ENCODE measurements at places on chromosomes 7 and 10.

- no peak overlapping the region for H3K4me3 ChIP-seq
- peaks cover 3% of the 10 kb centered on the region for H3K27me3 ChIP-seq
- no peak for DNase-seq
- H3K4me1 ChIP-seq = no peaks in the 10 kb centered on the region
- no peaks in the 10 kb centered on the region for H3K36me3 ChIP-seq
Measured at GRCh38 chr10:30494558-30494957, 60.6 kb downstream of the MAP3K8 start.

DNA sequence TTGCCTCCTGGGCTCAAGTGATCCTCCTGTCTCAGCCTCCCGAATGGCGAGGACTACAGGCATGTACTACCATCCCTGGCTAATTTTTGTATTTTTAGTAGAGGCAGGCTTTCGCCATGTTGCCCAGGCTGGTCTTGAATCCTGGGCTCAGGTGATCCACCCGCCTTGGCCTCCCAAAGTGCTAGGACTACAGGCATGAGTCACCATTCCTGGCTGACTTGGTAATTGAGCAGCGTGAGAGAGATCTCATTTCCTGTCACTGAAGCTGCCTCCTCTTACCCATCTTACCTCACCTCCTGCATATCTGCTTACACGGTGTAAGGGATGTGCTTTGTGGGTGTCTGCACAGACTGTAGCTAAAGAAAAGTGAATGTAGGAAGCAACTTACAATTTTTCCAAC lies 9.7 kb downstream of the IFIT3 start:
- H3K27ac ChIP-seq = no peak overlapping the region
- DNase-seq = no peak
- H3K36me3 ChIP-seq = peaks cover 32% of the 10 kb centered on the region
- H3K27me3 ChIP-seq = no peaks in the 10 kb centered on the region

DNA sequence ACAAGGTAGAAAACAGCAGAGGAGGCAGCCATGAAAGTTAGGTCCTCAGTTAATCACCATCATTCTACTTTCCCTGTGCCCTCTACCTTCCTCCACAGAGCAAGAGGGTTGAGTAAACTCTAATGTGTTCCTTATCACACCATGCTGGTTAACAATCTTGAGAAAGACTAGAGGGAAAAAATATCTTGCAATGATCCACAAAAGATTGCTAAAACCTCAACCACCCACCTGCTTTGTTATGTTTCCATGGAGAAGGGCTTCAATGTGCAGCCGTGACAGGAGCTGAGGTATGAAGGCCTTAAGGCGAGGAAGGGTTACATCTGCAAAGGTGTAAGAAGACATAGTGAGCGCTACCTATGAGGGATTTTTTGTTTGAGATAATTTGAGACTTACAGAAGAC lies 103.9 kb downstream of the IDE start:
- no peak overlapping the region for H3K4me3 ChIP-seq
- DNase-seq = no peak
- H3K4me1 ChIP-seq = no peaks in the 10 kb centered on the region
- H3K27me3 ChIP-seq = no peaks in the 10 kb centered on the region

- no peak for DNase-seq
- H3K36me3 ChIP-seq = peaks cover 3% of the 10 kb centered on the region
- no peaks in the 10 kb centered on the region for H3K27me3 ChIP-seq
- H3K4me1 ChIP-seq = peaks cover 70% of the 10 kb centered on the region
Measured at GRCh38 chr7:486216-486743, 33.4 kb downstream of the PDGFA start.

DNA sequence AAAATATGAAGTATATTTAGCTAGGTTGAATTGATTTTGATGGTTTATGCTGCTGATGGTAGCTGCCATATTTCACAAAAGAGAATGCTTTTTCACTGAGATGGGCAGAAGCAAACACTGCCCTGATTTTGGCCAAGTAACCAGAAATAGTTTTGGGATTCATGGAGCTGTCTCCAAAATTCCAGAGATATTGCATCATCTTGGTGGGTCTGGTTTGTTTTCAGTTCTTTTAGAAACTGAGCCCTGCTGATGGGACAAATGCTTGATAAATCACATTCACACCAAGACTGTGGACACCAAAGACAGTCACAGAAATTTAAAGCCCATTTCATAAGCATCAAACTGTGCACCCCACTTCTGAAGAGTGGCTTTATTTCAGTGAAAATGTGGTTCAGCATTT lies 140.5 kb downstream of the BICC1 start:
- no peak overlapping the region for H3K27ac ChIP-seq
- no peak overlapping the region for H3K4me3 ChIP-seq
- H3K4me1 ChIP-seq = peaks cover 34% of the 10 kb centered on the region
- peaks cover 1% of the 10 kb centered on the region for H3K36me3 ChIP-seq
- H3K27me3 ChIP-seq = peaks cover 35% of the 10 kb centered on the region
